ENCODE measurements at places on chromosomes 6 and 20. TPM values are rescaled to one million over a fixed set of nuclear protein-coding genes. Genes with fewer than 3 reads are reported as not detected.

HRH3 gene
- total RNA-seq = 0.35 TPM

CLDN20 gene
- not detected for total RNA-seq

MDFI gene
- total RNA-seq = 77.4 TPM

HIVEP1 gene
- 17.1 TPM for total RNA-seq

SSTR4 gene
- not detected for total RNA-seq

TSBP1 gene
- total RNA-seq = not detected

MCM3 gene
- 46.5 TPM for total RNA-seq

PLG gene
- 0.40 TPM for total RNA-seq

EDN3 gene
- total RNA-seq = 17.9 TPM

IMPG1 gene
- total RNA-seq = 0.22 TPM

ZNF311 gene
- 2.3 TPM for total RNA-seq

TMEM74B gene
- 3.1 TPM for total RNA-seq

ADGRF5 gene
- 28.5 TPM for total RNA-seq

SMPDL3A gene
- 10.2 TPM for total RNA-seq

KIAA1755 gene
- 8.7 TPM for total RNA-seq

CTCFL gene
- 0.04 TPM for total RNA-seq

ASIP gene
- 0.27 TPM for total RNA-seq

CSE1L gene
- 53.4 TPM for total RNA-seq

NEURL2 gene
- 15.0 TPM for total RNA-seq

SH3BGRL2 gene
- 8.5 TPM for total RNA-seq

TRIM31 gene
- not detected for total RNA-seq

HLA-DRB5 gene
- total RNA-seq = 8.4 TPM

GSTA2 gene
- total RNA-seq = not detected

TUBB1 gene
- 0.35 TPM for total RNA-seq

MRAP2 gene
- 30.6 TPM for total RNA-seq

SMOC2 gene
- total RNA-seq = 65.4 TPM

EMILIN3 gene
- 46.1 TPM for total RNA-seq

ZSCAN31 gene
- 11.9 TPM for total RNA-seq

SIRPA gene
- 13.3 TPM for total RNA-seq

YTHDF1 gene
- total RNA-seq = 16.8 TPM

GHRH gene
- not detected for total RNA-seq

CALHM4 gene
- total RNA-seq = not detected
